ENCODE measurements at places on chromosomes 2 and 18. TPM values are rescaled to one million over a fixed set of nuclear protein-coding genes. Genes with fewer than 3 reads are reported as not detected.

Gene CETN1
- not detected for polyA plus RNA-seq

Gene DLX2
- polyA plus RNA-seq: 0.08 TPM

Gene SPATA3
- polyA plus RNA-seq: not detected

Gene LANCL1
- 79.2 TPM for polyA plus RNA-seq

Gene CD302
- 14.0 TPM for polyA plus RNA-seq

Gene AFF3
- 18.5 TPM for polyA plus RNA-seq

Gene GALNT14
- 37.6 TPM for polyA plus RNA-seq

Gene SERPINB8
- 4.5 TPM for polyA plus RNA-seq

Gene NEU4
- polyA plus RNA-seq: 0.92 TPM

Gene ARHGAP28
- polyA plus RNA-seq: 69.3 TPM

Gene PLCD4
- 10.0 TPM for polyA plus RNA-seq

DNA sequence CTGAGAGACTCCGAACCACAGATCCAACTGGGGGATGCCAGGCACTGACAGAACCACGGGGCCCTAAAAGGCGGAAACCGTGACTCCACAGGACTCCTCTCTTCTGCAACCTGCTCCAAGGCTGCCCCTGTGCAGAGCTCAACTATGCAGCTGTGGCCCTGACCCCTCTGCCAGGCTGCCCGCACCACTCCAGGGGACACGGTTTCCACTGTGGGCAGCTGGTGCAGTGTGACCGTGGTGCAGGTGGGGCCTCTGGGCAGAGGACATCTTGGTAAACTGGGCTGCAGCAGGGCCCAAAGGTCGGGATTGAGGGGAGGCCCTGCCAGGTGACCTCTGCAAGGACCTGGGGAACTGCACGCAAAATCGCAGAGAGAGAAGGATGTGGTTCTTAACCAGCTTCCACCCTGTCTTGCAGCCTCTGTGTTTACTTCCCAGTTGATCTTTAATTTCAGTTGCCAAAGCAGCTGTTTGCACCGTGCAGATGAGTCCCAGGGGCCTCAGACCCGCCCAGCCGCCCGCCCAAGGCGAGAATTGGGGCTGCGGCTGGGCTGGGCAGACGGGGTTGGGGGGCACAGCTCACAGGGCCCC lies 104.6 kb upstream of the CTDP1 start:
- no peak for DNase-seq

DNA sequence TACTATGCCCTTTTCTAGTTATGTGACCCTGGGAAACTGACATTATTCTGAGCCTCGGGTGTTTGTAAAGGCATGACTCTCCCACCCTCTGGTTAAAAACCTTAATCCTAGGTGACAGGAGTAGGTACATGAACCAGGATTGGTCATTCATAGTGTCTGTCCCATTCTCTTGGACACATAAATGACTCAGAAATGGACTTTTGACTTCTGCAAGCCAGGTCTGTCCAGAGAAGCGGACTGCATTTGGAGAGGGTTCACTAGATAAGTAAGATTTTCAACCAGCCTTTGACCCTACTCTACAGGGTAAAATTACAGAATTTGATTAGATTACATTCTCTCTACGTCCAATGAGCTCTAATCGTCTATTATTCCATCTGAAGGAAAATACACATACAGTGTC lies 285.9 kb downstream of the DPP10 start:
- no peak for DNase-seq

DNA sequence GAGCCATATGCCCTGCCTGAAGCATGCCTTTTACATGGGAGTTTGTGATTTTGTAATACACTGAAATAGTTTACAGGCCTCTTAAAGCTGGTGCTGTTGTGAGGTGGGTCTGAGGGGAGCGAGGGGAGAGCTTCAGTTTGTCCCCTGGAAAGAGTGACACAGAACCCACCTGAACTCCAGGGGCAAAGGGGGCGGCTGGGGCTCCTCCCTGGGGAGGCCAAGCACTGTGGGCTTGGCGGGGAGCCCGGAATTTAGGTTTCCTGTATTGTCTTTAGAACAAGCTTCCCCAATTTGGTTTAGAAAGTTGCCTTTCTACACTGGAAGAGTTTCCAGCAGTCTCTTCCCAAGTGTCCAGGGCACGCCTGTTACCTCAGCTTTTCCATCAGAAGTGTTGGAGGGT lies 75.7 kb downstream of the VAPA start:
- no peak for DNase-seq

DNA sequence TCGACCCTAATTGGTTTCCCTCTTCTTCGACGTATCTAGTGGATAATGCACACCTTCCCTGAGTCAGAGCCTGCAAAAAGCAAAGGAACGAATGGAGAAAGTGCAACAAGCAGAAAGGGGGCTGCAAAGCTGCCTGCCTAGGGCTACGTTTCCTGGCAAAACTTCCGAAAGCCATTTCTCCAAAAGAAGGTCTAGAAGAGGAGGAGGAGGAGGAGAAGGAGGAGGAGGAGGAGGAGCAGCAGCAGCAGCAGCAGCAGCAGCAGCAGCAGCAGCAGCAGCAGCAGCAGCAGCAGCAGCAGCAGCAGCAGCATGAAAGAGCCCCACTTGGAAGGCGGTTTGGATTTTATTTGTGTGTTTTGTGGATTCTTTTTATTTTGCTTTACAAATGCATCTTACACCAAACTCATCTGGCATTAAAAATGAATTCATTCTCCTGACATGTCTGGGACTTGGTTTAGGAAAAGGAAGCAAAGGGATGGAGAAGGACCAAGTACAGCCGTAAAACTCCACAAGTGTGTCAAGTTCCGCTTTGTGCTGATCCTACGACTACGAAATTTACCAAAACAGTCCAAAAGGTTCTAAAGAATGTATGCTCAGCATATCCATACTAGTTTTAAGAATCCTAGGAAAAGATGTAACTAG lies 2.0 kb downstream of the TCF4 start:
- DNase-seq: no peak

- no peak for DNase-seq
Observed at GRCh38 chr18:79405781-79406575, 10.2 kb downstream of the NFATC1 start.

- no peak for DNase-seq
Observed at GRCh38 chr2:74304332-74305148, 38.7 kb downstream of the SLC4A5 start.

- DNase-seq: no peak
Observed at GRCh38 chr2:78147466-78147865, 625.3 kb upstream of the LRRTM4 start.

DNA sequence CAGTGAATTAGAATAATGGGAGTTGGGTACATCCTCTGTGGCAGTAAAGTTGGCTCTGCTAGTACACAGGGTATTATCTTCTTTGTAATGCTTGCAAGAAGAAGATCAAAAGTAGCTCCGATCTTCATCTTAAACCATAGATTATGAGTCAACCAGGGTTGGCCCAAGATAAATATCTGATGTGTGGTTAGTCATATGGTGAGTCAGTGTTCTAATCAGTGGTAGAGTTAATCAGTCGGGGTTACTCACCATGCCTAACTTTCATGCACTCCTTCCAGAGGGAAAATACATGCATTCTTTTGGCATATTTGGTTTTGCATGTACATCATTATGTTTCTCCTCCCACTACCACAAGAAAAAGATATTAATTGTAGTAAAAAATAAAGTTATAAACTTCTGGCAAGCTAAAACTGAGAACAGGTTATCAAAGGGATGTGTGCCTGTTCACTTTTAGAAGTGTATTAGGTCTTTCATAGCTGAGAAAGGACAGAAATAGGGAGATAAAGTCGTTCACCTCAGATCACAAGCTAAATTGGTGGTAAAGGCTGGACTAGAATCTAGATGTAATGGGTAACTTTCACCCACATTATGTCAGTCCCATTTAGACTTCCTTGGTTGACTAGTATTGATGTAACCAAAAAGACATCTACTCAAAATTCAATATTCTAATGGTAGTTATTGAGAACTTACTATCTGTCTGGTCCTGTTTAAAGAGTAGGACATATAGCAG lies 684.4 kb downstream of the IRS1 start:
- no peak for DNase-seq

DNA sequence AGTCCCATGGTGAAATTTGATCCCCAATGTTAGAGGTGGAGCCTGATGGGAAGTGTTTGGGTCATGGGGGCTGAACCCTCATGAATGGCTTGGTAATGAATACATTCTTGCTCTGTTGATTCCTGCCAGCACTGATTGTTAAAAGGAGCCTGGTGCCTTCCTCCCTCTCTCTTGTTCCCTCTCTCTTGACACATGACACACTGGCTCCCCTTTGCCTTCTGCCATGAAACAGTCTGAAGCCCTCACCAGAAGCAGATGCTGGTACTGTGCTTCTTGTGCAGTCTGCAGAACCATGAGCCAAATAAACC lies 30.6 kb upstream of the EPC2 start:
- DNase-seq: peak; percentile 19

DNA sequence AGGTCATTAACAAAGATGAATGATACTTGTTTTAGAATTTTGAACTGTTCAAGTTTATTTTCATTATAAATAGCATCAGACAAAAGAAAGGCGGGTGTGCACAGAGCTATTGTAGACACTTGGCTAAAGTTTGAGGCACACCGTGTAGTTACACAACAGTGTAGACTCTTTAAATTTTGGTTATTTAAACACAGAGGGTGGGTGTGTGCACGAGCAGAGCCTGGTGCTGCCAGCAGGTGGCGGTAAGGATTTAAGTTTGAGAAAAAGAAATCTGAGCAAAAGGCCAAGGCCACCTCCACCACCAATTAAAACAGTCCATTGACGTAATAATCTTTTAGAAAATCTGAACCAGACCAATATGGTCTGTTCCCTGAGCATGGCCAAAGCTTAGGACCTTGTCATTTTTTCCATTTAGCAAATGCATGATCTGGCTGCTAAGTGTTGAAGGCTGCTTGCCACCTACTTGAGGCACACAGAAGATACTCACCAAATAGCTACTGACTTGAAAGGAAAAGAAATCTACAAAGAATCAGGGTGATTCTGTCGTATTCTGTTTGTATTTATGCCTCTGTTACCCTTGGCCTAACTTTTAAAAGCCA lies 14.3 kb downstream of the COPS7B start:
- DNase-seq: no peak

DNA sequence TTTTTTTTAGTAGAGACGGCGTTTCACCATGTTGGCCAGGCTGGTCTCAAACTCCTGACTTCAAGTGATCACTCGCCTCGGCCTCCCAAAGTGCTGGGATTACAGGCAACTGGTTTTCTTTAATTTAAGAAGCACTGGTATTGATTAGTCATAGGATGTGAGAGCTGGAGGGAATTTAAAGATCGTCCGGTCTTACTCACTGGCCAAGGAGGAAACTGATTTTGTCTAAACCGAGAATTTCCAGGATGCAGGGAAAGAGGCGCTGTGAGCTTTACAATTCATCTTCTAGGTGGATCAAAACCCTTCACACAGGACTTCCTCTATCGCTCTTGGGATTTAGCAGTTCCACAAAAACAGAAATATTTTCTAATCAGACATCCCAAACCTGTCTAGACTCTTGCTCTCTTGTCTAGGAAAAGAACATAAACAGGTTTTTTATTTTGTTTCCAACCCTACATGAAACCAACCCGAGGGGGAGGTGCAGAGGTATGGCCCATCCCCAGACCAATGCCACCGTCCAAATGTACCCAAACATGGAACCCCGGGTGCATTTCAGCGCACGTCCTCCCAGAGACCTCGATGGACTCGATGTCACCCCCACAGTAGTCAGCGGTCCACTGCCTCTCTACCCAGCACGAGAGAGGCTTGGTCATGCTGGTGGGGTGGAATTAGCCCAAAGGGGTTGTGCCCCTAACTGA lies 12.5 kb upstream of the TUBB6 start:
- DNase-seq: no peak

- DNase-seq: no peak
Observed at GRCh38 chr2:120549841-120550240, 185.8 kb upstream of the GLI2 start.

- no peak for DNase-seq
Observed at GRCh38 chr2:128199141-128199540, 108.1 kb downstream of the UGGT1 start.

DNA sequence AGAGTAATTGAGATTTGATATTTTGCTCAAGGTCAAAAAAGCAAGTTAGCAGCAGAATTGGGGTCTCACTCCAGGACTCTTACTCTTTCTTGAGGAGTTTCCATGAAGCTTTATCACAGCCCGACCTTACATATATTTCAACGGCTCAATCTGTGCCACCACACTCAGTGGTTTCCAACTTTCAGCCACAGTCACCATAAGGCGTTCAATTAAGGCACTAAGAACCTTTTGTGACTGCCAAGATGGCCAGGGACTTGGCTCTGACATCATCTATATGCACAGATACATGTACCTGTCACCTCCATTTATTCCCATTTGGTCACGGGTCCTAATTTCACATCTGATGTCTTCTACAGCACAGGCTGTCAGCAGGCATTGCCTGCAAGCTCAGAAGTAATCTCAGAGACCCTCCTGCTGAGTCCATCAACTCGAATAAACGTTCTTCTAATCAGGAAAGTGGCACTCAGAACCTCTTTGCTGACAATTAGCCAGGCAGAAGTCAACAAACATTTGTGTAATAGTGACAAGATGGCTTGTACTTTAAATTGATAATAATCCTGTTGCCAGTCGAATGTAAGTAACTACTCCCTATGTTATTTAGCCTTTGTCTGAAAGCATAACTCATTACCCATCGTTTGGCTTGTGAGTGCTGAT lies 16.1 kb downstream of the DYTN start:
- DNase-seq: no peak

DNA sequence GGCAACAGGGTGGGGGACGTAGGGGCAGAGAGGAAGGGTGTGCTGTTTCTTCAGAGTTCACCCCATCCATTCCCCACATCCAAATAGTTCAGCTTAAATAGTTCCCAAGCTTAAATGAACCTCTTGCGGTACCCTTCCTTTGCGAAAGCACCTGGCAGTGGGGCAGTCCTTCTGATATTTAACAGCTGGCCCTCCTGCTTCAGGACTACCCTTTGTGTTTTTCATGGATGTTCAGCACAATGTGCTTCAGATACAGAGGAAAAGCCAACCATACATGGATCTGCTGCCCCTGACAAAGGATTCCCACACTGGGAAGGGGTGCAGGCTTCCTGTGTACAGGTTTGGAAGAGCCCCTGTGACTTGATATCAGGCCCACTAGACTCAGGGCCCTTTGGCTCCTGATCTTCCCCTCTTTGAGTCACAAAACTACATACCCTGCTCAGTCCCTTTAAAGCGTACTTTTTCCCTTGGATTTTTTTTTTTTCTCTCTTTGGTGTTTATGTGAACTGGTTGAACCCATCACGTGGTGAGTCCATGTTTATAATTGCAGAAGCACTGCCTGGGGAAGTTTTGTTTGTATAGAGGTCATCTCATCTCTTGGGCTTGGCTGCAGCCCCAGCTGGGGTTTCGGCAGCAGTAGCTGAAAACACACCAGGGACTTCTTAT lies 45.3 kb upstream of the IGFBP5 start:
- no peak for DNase-seq

GRCh38 chr2:31296641-31297287 lies 62.8 kb downstream of the EHD3 start:
- no peak for DNase-seq

DNA sequence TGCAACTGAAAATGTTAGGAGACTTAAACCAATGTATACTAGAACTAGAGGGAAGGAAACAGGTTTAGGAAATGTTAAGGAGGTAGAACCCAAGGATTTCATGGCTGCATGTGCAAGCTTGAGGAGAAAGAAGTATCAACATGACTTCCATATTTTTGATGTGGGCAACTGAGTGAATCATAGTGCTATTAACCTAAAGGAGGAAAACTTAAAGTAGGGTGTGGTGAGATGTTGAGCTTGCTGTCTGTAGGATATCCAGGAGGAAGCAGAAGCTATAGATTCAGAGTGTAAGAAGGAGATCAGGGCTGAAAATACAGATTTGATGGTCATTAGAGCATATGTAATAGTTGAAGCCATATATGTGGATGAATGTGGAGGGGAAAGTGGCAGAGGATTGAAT lies 31.5 kb downstream of the NDC80 start:
- no peak for DNase-seq
